ENCODE measurements at places on chromosomes 6 and 20.

DNA sequence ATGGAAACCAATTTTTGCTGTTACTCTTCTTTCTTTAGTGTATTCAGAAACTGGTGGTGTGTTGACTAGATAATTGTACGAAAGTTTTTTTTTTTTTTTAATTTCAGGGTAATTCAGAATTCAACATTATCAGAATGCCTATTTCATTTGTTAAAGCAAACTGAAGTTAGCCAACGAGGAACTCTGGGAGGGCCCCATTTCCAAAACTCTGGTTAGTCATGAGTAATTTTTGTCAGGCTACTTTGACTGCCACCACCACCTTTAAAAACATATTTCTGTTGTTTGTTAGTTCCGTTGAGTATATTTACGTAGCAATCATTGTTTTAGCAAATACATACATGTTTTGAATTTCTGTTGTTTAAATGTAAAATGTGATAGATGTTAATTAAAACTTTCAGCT lies 763 bp downstream of the ZKSCAN8 start:
- DNase-seq = no peak

- no peak for DNase-seq
Observed at GRCh38 chr6:130282234-130282995, 59.7 kb upstream of the SAMD3 start.

DNA sequence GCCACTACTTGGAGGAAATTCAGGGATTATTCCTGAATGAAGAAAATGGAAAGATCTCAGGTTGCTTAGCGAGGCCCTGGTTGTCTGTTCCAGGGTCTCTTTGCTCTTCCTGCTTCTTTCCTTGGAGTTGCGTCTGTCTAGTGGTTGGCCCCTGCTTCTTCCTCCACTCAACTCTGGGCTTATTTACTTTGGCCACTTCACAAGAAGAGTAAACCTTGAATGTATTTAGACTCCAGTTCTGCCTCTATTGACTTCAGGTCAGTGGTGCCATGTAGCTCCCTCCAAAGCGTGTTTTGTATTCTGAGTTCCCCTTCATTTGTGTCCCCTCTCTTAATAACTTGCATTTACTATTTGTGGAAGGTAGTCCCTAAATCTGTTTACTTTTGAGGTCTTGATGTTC lies 456.5 kb downstream of the UTRN start:
- DNase-seq = peak; percentile 51

DNA sequence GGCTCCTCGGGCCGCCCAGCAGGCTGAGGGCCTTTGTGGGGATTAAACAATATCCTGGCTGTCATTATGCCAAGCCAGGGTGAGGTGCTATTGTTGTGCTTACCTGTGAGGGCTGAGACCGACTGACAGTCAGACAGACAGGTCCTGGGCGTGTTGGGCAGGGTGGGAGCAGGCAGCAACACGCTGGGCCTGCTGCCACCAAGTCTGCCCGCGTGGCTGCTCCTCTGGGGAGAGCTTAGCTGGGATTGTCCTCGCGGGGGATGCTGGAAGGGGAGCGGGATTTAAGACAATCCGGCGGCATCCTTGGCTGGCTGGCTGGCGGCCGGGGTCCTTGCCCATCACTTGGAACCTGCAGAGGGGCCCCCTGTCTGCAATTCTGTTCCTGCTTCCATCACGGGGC lies 20.0 kb downstream of the ITPR3 start:
- DNase-seq = no peak

DNA sequence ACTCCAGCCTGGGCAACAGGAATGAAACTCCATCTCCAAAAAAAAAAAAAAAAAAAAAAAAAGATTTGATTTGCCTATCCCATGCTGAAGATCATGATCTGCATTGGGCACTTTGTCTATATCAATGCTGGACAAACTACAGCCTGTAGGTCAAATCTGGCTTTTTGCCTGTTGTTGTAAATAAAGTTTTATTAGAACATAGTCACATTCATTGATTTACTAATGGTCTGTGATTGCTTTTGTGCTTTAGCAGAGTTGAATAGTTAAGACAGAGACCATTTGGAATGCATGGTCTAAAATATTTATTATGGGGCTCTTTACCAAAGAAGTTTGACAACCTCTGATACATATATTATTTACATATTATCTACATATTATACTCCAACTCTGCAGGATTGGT lies 14.0 kb downstream of the PBOV1 start:
- DNase-seq = no peak

DNA sequence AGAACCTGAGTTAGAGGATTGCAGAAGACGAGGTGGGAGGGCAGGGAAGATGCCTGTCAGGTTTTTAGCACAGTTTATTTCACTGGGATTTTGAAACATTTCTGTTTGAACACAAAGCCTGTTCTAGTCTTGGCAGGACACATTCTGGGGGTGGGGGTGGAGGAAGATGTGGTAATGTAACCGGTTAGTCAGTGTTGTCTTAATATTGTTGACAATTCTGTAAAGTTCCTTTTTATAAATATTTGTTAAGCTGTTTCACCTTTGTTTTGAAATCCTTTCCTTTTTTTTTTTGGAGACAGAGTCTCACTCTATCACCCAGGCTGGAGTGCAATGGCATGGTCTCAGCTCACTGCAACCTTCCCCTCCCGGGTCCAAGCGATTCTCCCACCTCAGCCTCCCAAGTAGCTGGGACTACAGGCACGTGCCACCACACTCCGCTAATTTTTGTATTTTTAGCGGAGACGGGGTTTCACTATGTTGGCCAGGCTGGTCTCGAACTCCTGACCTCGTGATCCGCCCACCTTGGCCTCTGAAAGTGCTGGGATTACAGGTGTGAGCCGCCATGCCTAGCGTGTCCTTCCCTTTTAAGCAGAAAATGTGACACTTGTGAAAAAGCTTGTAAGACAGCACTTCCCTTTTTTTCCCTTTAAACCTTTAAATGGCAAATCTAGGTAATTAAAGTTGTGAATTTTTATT lies 20.2 kb downstream of the SLC9A8 start:
- DNase-seq = no peak

DNA sequence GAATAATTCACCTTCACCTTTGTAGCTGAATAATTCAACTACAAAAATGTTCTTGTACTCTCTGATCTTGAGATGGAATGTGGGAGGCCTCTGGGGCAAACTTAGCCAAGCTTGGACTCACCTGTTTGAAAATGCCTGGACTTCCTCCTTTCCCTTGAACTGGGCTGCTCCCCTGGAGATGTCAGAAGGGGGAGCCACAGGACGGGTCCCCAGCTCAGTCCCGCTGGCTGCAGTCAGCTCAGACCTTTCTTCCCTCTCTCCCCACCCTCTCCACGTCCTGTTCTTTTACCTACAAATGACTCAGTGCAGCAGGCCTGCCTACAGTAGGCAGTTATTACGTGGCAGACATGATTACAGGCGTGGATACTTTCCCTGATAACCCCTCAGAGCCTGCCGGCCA lies 131.5 kb upstream of the RALGAPA2 start:
- no peak for DNase-seq

- no peak for DNase-seq
Observed at GRCh38 chr6:21844120-21844917, 250.8 kb downstream of the SOX4 start.
